ENCODE measurements at places on chromosomes 16 and 17.

- H3K4me1 ChIP-seq, result no peaks in the 10 kb centered on the region
- H3K4me3 ChIP-seq, result no peak overlapping the region
- ATAC-seq, result no peak
- no peaks in the 10 kb centered on the region for H3K27me3 ChIP-seq
- peaks cover 5% of the 10 kb centered on the region for H3K36me3 ChIP-seq
These were observed 143.2 kb downstream of the PHKB start for GRCh38 chr16:47604306-47604705.

DNA sequence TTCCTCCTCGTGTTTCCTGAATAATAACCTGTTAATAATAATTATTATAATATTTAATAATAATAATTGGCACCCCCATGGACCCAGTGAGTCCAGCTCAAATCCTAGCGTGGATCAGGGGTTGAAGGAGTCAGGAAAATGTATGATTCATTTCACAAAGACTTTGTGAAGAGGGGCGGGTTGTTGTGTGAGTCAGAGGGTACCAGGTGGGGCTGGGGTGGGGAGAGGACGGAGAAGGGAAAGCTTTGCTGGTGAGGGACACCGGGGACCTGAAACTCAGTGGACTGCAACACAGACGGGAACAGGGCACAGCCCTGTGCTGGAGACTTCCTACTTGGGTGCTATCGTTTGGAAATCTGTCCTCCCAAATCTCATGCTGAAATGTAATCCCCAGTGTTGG, 3.1 kb upstream of the ADORA2B start:
- ATAC-seq, result no peak
- H3K4me1 ChIP-seq, result peaks cover 6% of the 10 kb centered on the region
- peaks cover 5% of the 10 kb centered on the region for H3K36me3 ChIP-seq
- H3K27me3 ChIP-seq, result peaks cover 30% of the 10 kb centered on the region

GRCh38 chr16:23629516-23629915, 11.6 kb downstream of the PALB2 start:
- peaks cover 82% of the 10 kb centered on the region for H3K36me3 ChIP-seq
- no peak overlapping the region for H3K27ac ChIP-seq
- no peaks in the 10 kb centered on the region for H3K4me1 ChIP-seq
- no peaks in the 10 kb centered on the region for H3K27me3 ChIP-seq
- no peak for ATAC-seq
- H3K4me3 ChIP-seq, result no peak overlapping the region

- H3K27me3 ChIP-seq, result no peaks in the 10 kb centered on the region
- no peak for ATAC-seq
- no peaks in the 10 kb centered on the region for H3K36me3 ChIP-seq
These were observed 44.5 kb upstream of the TOX3 start for GRCh38 chr16:52591471-52591870.

DNA sequence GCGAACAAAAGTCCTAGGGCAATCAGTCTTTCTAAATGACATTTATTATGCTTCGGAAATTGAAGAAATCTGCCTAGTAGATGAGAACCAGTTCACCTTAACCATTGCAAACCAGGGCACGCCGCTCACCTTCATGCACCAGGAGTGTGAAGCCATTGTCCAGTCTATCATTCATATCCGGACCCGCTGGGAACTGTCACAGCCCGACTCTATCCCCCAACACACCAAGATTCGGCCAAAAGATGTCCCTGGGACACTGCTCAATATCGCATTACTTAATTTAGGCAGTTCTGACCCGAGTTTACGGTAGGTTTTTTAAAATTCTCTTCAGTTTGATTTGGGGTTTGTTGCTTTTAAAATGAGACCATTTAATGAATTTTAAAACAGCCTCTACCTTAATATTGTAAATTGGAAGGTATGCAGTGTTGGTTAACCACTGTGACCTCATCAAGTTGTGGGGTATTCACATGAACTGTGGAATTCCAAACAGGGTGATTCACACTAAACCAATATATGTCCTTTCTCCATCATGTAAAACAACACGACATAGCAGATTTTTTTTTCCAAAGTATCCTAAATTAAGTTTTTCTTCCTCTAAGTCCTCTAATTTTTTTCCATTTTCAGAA, 6.2 kb upstream of the EVI2A start:
- no peak overlapping the region for H3K4me3 ChIP-seq
- H3K4me1 ChIP-seq, result peaks cover 8% of the 10 kb centered on the region
- peaks cover 28% of the 10 kb centered on the region for H3K36me3 ChIP-seq
- ATAC-seq, result no peak
- H3K27me3 ChIP-seq, result no peaks in the 10 kb centered on the region

DNA sequence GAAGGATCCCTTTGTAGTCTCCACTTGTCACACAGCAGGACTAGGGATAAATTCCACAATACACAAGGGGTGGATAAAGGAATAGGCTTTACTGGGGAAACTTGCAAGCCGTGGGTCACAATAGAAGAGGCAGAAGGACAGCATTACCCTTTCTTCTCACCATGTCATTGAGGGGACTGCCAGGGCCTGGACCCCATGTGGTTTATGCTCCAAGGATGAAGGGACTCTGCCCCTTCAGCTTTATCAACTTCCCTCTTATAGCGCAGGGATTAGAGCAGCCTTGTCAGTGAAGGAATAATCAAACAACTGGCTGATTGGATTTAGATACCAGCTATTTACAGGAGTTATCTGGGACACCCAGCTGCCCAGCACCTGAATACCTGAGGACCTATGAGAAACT, 89.8 kb downstream of the HS3ST2 start:
- no peak overlapping the region for H3K4me3 ChIP-seq
- ATAC-seq, result no peak
- peaks cover 28% of the 10 kb centered on the region for H3K27me3 ChIP-seq
- H3K36me3 ChIP-seq, result no peaks in the 10 kb centered on the region

- H3K4me1 ChIP-seq, result peaks cover 53% of the 10 kb centered on the region
- peak overlapping the region; percentile 76 for H3K27ac ChIP-seq
- peak overlapping the region; percentile 51 for H3K4me3 ChIP-seq
- H3K36me3 ChIP-seq, result peaks cover 95% of the 10 kb centered on the region
- H3K27me3 ChIP-seq, result no peaks in the 10 kb centered on the region
These were observed 36.6 kb downstream of the CYLD start for GRCh38 chr16:50778284-50779163.

GRCh38 chr16:77721752-77722308, 484 bp upstream of the NUDT7 start:
- peaks cover 9% of the 10 kb centered on the region for H3K4me1 ChIP-seq
- H3K27me3 ChIP-seq, result no peaks in the 10 kb centered on the region
- H3K4me3 ChIP-seq, result peak overlapping the region; percentile 87
- peak; percentile 8 for ATAC-seq
- H3K27ac ChIP-seq, result peak overlapping the region; percentile 89
- peaks cover 11% of the 10 kb centered on the region for H3K36me3 ChIP-seq

DNA sequence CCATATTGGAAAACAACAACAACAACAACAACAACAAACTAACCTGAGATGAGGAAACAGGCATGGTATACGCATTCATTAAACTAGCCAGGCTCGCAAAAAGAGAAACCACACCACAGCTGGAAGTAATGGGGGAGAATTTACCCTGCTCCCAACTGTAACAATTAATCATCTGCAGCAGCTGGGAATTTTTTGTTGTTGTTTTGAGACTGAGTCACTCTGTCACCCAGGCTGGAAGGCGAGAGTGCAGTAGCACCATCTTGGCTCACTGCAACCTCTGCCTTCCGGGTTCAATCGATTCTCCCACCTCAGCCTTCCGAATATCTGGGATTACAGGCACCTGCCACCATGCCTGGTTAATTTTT, 16.3 kb downstream of the PRPSAP1 start:
- no peak overlapping the region for H3K4me3 ChIP-seq
- peaks cover 20% of the 10 kb centered on the region for H3K36me3 ChIP-seq
- ATAC-seq, result no peak
- no peak overlapping the region for H3K27ac ChIP-seq
- H3K27me3 ChIP-seq, result no peaks in the 10 kb centered on the region
- peaks cover 4% of the 10 kb centered on the region for H3K4me1 ChIP-seq

GRCh38 chr16:30534368-30535105, at the start of gene ZNF747:
Gene ZNF747, minus strand, starts transcription at chr16:30534858. Its CDS starts 179 bp downstream, at chr16:30534679.
- peaks cover 70% of the 10 kb centered on the region for H3K36me3 ChIP-seq
- peak; percentile 82 for ATAC-seq
- H3K27ac ChIP-seq, result peak within 1 kb of the TSS; percentile 99
- H3K27me3 ChIP-seq, result no peaks in the 10 kb centered on the region
- H3K4me1 ChIP-seq, result no peaks in the 10 kb centered on the region

- H3K36me3 ChIP-seq, result no peaks in the 10 kb centered on the region
- H3K4me3 ChIP-seq, result no peak overlapping the region
- no peak overlapping the region for H3K27ac ChIP-seq
- H3K27me3 ChIP-seq, result no peaks in the 10 kb centered on the region
- ATAC-seq, result peak; percentile 3
These were observed 22.6 kb upstream of the AXIN2 start for GRCh38 chr17:65583921-65584603.

DNA sequence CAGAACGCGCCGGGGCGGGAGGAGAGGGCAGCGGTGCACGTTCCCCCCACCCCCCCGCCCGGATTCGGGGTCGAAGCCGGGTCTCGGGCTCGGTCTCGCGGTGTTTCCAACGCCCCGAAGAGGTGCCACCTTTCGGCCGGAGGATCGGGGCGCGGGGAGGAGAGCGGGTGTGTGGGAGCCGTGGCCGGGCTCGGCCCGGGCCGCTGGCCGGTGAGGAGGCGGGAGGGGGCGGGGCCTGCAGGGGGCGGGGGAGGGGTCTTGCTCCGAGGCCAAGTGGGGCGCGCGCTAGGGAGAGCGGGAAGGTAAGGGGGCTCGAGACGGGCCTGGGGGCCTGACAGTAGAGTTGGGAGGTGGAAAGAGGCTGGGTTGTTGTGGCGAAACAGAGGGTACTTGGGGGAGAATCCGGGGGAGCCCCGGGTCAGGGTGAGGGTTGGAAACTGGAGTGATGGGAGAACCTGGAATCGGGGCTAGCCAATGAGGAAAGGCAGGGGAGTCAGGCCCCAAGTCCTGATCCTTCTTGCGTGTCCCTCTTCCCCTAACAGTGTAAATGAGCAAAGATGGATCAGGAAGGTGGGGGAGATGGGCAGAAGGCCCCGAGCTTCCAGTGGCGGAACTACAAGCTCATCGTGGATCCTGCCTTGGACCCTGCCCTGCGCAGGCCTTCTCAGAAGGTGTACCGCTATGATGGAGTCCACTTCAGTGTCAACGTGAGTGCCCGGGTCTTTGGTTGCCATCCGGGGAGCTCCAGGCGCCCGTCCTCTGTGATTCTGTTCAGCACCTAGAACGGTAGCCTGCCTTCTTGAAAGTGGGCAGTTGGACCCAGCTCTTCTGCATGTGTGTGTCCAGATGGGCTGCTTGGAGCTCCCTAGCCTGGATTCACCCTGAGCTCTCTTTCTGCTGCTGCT, 873 bp downstream of the SETD1A start:
- H3K27ac ChIP-seq, result peak overlapping the region; percentile 79
- no peaks in the 10 kb centered on the region for H3K27me3 ChIP-seq
- H3K4me1 ChIP-seq, result peaks cover 17% of the 10 kb centered on the region

GRCh38 chr17:77726549-77727006, 231.9 kb upstream of the TNRC6C start:
- ATAC-seq, result no peak
- H3K27ac ChIP-seq, result no peak overlapping the region
- no peaks in the 10 kb centered on the region for H3K27me3 ChIP-seq

- H3K36me3 ChIP-seq, result no peaks in the 10 kb centered on the region
- H3K27ac ChIP-seq, result no peak overlapping the region
- peaks cover 57% of the 10 kb centered on the region for H3K4me1 ChIP-seq
- H3K27me3 ChIP-seq, result no peaks in the 10 kb centered on the region
These were observed 13.1 kb downstream of the USP7 start for GRCh38 chr16:8950580-8951077.

DNA sequence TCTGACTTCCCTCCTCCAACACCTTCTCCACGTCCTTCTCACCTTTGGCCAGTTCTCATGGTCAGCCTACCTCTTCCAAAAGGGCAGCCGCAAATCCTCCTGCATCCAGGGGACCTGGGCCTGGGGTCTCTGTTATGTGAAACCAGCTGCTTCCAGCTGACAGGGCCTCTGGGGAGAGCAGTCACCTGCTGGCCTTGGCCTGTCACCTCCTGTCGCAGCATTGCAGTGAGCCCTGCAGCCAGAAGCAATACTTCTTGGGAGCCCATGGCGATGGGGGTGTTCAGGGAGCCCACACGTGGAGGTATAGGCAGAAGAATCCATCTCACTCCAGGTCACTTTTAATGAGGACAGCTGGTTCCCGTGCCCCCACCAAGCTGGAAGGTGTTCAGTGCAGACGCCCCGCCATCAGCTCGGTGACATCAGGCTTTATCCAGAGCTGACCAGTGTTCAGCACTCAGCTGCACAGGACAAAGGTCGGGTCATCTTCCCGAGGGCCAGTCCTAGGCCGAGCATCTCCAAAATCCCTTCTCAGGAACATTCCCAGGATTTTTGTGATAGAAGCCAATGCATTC, 1.7 kb upstream of the SLC47A2 start:
- H3K4me1 ChIP-seq, result no peaks in the 10 kb centered on the region
- ATAC-seq, result no peak
- no peaks in the 10 kb centered on the region for H3K27me3 ChIP-seq
- no peak overlapping the region for H3K27ac ChIP-seq
- no peak overlapping the region for H3K4me3 ChIP-seq
- H3K36me3 ChIP-seq, result no peaks in the 10 kb centered on the region

DNA sequence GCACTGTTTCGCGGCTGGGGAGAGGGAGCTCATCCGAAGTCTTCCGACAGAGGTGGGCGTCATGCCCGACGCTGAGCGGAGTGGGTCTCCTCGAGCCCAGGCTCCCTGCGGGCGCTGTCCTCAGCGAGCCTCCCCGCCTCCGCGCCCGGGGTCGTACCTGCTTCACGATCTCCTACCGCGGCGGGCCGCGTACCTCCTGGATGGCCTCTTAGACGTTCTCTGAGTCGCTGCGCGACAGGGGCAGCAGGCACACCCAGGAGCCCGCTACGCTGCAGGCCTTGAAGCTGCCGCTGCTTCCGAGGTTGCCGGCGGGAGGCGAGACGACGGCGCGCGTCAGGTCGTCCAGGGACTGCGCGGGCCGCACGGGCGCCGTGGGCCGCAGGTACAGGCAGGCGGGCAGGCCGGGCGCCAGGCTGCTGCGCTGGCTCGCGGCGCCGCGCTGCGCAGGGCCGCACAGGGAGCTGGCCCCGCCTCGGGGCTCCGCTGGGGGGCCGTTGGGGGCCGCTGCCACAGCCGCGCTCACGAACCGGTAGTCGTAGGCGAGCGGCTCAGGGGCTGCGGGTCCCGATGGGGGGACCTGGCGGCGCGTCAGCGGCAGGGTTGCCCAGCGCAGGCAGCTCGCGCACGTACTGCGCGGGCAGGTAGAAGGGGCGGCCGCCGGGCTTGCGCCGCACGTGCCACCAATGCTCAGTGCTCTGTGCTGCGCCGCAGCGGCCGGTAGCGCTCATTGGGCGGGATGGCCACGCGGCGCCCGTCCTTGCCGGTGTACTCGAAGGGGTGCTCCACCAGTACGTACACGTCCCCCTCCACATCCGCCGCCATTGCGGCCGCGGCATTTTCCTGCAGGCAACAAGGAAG, 116.4 kb upstream of the SMURF2 start:
- peak overlapping the region; percentile 53 for H3K4me3 ChIP-seq
- H3K4me1 ChIP-seq, result peaks cover 4% of the 10 kb centered on the region
- H3K27ac ChIP-seq, result no peak overlapping the region
- H3K36me3 ChIP-seq, result no peaks in the 10 kb centered on the region
- peak; percentile 5 for ATAC-seq

- H3K4me3 ChIP-seq, result no peak overlapping the region
- no peaks in the 10 kb centered on the region for H3K4me1 ChIP-seq
- H3K36me3 ChIP-seq, result no peaks in the 10 kb centered on the region
- no peak for ATAC-seq
- H3K27ac ChIP-seq, result no peak overlapping the region
- H3K27me3 ChIP-seq, result peaks cover 24% of the 10 kb centered on the region
These were observed 6.7 kb downstream of the FOXL1 start for GRCh38 chr16:86584726-86585721.

- ATAC-seq, result peak; percentile 8
- H3K36me3 ChIP-seq, result no peaks in the 10 kb centered on the region
- peaks cover 21% of the 10 kb centered on the region for H3K4me1 ChIP-seq
- H3K27ac ChIP-seq, result peak within 1 kb of the TSS; percentile 56
These were observed at the start of gene RAB37 for GRCh38 chr17:74736513-74737298. Gene RAB37, plus strand, starts transcription at chr17:74737256. Its CDS starts 17 bp downstream, at chr17:74737273.
